ENCODE measurements at places on chromosomes 6 and 20.

DNA sequence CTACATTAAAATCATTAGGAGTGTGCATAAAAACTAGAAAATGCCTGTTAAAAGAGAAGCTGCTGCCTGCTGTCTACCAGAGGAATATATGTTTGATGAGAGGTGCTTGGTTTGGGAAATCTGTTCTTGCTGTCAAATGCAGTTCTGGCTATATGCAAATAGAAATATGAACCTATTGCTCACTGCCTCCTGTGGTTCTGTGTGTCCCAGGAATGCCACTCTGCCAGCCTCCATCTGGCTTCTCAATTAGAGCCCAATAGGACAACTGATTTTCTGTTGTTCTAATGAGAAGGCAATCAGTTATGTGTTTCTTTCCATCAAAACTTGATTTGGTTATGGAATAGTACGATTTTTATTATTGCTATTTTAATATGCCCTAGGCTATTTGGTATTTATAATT is 759.7 kb downstream of the HDGFL1 start:
- DNase-seq, result no peak

GRCh38 chr6:53647462-53648094 is 18.0 kb downstream of the KLHL31 start:
- no peak for DNase-seq

GRCh38 chr20:32158351-32158750 is 48.8 kb downstream of the TM9SF4 start:
- DNase-seq, result no peak

DNA sequence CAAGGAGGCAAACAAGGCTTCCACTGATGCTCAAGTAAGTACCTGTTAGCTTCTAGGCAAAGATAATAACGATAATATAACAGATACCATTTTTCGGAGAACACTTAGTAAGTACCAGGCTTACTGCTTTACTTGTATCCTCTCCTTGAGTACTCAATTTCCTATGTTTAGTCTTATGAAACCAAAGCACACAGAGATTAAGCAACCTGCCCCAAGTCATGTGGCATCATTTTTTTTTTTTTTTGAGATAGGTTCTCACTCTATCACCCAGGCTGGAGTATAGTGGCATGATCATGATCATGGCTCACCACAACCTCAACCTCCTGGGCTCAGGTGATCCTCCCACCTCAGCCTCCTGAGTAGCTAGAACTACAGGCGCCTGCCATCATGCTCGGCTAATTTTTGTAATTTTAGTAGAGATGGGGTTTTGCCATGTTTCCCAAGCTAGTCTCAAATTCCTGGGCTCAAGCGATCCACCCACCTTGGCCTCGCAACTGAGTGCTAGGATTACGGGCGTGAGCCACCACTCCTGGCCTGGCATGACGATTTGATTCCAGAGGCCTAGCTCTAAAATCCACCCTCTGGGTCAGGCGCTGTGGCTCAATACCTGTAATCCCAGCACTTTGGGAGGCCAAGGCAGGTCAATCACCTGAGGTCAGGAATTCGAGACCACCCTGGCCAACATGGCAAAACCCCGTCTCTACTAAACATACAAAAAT is 14.0 kb downstream of the SPAG4 start:
- DNase-seq, result no peak

GRCh38 chr6:45448417-45449389 is 71.0 kb upstream of the SUPT3H start:
- DNase-seq, result no peak

DNA sequence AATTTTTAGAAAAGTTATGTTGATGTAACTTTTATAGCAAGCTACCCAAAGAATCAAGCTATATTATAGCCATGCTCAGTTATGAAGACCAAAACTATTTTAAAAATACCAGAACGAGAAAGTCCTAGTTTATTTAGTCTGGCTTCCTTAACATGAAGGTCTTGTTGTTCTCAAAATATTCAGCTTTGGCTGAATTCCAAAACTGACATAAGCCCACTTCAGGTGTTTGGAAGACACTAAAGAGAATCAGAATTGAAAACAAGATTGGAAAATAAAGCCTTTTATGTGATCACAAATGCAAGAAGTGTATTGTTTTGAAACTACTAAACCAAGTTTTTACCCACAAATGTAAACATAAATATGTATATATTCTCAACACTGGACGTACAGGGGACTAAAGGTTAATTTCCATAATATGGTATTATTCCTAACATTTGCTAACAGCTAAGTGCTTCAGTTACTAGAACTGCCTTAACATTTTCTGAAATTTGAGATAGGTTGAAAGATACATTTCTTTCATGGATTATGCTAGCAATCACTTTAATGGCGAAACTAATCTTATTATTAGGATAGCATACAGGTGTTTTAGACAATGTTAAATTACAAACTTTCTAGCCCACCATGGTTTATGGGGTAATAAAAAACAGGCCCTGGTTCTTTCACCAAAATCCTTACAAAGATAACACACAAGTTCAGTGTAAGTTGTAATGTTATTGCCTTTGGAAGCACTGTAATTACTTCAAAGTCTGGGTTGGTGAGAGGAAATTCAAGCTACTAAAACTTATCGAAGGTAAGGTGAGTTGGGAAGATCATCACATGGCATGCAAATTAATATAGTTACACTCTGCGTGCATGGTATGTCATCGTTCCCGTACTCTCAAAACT is 1.6 kb downstream of the MAP3K5 start:
- no peak for DNase-seq

DNA sequence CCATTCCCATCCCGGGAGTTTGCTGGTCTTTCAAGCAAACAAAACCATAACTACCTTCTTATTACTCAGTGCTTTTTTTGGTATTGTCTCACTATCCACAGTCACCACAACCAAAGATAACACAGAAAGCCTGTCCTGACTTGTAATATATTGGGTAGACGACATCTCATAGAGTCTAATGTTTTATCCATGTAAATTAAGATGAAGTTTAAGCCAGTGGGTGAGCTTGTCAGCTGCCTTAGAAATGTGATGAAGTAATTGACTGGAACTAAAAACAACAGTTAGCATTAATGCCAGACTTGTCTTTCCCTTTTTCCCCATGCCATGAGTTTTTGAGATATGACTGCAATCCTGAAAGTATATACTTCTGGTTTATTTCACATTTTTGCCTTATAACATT is 282.7 kb upstream of the PRDM1 start:
- no peak for DNase-seq

DNA sequence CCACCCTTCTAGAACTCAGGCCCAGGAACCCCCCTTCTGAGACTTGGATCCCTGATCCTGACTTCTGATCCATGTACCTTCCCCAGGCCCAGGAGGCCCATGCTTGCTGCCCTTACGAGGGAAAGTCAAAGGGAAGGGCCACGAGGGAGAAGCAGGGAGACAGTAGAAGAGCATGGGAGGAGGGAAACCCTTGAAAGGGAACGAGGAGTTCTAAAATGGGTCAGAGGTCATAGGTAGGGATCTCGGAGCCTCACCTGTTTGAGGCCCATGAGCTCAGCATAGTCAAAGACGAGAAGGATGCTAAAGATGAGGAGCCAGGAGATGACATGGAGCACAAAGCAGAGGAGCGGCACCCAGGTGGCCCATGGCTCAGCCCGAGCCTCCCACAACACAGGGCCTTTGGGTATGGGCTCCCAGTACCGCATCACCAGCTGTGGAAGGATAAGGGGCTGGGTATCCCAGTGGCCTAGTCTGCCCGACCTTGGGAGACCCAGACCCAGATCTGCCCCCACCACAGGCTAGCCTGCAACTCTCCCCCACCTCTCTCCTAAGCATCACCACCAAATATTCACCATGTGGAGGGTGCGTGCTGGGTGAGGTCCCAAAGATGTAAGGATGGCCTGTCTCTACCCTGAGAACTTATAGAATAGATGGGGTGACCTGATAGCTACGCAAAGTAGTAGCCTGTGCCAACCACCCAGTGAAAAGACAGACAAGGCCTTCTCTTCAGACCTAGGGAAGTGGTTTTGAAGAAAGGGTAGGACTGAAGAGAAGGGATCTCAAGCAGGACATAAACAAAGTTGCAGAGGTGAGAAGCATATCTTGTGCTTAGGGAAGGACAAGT is 1.5 kb downstream of the NRM start:
- DNase-seq, result no peak

- DNase-seq, result peak; percentile 17
Observed at GRCh38 chr6:25404693-25405169, 125.6 kb downstream of the CARMIL1 start.

DNA sequence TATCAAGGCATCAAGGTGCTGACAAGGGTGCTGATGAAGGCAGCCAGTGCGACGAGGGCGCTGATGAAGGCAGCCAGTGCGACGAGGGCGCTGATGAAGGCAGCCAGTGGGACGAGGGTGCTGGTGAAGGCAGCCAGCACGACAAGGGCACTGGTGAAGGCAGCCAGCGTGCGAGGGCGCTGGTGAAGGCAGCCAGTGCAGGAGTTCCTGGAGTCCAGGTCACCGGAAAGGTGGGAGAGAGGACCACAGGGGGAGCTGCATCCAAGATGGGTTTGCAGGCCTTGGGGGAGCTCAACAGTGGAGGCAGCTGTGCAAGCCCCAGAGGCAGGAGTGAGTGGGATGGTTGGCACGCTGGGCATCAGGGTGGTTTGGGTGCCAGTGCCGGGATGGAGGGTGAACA is 176.3 kb downstream of the TBXT start:
- no peak for DNase-seq

GRCh38 chr20:13430346-13431002 is 208.3 kb downstream of the TASP1 start:
- no peak for DNase-seq

DNA sequence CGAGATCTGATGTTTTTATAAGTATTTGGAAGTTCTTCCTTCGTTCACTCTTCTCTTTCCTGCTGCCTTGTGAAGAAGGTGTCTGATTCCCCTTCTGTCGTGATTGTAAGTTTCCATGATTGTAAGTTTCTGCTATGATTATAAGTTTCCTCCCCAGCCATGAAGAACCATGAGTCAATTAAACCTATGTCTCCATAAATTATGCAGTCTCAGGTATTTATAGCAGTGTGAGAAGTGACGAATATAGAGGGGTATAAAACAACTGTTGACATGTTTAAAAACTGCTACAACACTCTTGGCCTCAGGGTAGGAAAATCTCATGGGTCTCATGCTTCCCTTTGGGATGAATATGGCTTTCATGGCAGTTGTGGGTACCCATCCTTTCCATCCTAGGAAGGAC is 5.8 kb upstream of the WFDC2 start:
- no peak for DNase-seq

GRCh38 chr6:7819431-7820015 is 91.1 kb downstream of the TXNDC5 start:
- DNase-seq, result no peak

GRCh38 chr6:145705561-145705960 is 29.8 kb downstream of the EPM2A start:
- no peak for DNase-seq

GRCh38 chr6:7846966-7847818 is 63.4 kb downstream of the TXNDC5 start:
- DNase-seq, result no peak

- DNase-seq, result no peak
Observed at GRCh38 chr6:150759483-150759882, 106.0 kb upstream of the MTHFD1L start.

GRCh38 chr6:4491501-4492260 is 284.5 kb upstream of the CDYL start:
- DNase-seq, result no peak

GRCh38 chr6:148932208-148932607 is 185.4 kb downstream of the UST start:
- no peak for DNase-seq

GRCh38 chr6:150685860-150686259 is 86.2 kb downstream of the PLEKHG1 start:
- DNase-seq, result peak; percentile 32

DNA sequence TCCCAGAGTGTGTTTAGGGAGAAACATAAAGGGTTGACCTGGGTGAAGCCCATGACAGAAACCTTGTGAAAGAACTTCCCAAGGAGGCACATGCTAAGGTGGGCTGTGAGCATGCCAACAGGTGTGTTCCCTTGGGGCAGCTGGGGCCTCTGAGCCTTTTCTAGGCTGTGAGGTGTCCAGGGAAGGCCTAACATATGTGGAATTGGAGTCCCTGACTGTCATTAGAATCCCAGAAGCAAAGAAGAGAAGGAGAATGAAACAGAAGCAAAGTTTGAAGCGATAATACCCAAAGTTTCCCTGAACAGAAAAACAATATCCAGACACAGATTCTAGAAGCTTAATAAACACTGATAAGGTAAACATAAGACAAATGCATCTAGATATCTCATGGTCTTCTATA is 143.3 kb downstream of the CD83 start:
- DNase-seq, result no peak

DNA sequence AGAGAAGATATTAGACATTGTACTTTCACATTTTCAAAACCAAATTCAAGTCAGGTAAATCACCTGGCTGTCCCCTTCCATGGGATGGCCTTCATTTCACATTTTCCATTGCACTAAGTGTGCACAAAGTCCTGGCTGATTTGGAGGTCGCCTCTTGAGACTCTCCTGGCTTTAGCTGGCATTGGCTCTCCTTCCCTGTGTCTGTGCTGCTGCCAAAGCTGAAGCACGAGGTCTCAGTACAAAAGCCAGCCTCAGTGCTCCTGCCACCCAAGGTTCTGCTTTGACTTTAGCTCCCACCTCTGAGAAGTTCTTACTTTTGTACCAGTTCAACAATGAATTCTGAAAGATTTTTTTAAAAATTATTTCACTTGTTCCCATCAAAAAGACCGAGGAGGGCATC is 289.2 kb upstream of the CNR1 start:
- DNase-seq, result no peak

All from stimulated activated CD4-positive, alpha-beta T cell treated with anti-CD3 and anti-CD28 coated beads, TNF-alpha, amount 100 ng/mL, for 48 hours (primary cell).